ENCODE measurements at places on chromosomes 12 and 14.
A peak's percentile ranks its signal among the peaks of the same experiment; 100 is the strongest.

- no peak for DNase-seq
Measured at GRCh38 chr14:51131516-51131915, 36.6 kb upstream of the TRIM9 start.

DNA sequence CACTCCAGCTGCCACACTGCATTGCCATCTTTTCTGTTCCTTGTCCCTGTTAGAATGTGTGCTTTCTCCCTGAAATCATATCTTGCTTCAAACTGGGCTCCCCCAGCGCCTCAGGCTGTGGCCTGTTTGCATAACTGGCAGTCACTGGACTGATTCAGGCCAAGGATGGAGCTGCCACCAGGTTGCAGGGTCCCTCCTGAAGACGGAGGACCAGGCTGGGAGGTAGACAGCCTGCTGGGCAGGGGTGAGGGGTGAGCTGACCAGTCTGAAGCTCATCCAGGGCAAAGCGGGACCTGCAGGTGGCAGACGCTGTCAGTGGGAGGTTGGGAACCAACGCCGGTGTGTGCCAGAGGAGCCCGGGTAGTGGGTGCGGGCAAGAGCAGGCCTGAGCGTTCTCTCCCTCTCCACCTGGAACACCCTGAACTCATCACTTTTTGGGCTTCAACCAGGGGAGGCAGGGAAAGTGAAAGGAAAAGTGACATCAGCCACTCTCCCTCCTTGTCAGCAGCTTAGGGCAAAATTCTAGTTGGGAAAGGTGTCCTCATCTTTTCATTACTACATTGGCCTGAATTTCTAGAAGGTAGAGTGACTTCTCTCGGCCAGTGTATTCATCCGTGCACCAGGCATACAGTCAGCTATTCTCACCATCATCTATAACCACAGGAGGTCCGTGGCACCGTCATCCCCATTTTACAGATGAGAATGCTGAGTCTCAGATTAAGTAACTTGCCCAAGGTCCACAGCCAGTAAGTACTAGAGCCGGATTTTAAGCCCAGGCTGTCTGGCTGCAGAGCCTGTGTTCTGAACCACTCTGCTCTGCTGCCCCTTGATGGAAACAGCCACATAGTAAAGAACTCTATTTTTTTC, 219.1 kb downstream of the SLC41A2 start:
- no peak for DNase-seq

DNA sequence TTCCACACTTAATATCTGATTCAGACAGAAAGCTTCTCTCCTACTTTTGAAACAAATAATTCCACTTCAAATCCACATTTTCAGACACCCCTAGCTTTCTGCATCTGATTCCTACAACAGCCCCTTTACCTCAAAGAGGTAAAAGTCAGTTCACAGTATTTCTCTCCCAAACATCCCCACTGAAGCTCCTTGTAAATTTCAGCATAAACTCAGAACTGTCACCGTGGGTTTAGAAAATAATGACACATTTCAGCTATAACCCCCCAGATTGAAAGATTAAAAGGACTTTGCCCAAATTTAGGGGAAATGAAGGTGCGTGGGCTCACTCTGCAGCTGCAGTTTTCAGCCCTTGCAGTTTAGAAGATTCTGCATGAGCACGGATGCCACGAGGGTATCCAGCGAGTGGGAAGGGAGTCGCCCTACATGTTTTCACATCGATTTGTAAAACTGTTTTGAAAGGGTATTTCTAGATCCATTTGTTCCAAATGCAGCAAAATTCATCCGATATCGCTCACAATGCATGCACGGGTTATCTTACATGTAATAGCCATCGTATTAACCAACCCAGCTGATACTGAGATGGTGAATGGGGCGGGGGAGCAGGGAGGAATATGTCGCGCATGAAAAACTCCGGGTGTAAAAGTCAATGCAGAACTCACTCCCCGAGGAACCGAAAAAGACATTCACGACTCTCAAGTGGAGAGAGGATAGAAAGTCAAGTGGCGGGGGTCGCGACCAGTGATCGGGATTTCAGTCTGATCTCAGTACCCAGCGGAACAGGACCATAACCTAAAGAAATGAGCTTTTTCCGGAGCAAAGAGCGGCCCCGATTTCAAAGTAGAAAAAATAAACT, 5.0 kb upstream of the CCND2 start:
- no peak for DNase-seq

- DNase-seq = no peak
Measured at GRCh38 chr12:120227233-120228040, 26.5 kb upstream of the RPLP0 start.

DNA sequence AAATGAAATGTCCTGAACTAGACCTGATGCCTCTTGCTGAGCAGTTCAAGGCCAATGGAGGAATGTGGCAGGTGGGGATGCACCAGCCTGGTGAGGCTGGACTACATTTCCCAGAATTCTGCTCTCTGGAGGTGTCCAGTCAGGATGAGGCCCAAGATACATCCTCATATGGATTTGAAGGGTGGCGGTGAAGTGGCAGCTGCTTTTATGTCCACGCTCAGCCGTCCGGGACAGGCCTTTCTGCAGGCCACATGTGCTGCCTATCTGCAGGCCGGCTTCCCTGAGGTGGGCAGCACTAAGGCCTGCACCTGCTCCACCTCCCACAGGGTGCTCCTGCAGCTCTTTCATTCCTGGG, 230.2 kb downstream of the BCL11B start:
- no peak for DNase-seq

DNA sequence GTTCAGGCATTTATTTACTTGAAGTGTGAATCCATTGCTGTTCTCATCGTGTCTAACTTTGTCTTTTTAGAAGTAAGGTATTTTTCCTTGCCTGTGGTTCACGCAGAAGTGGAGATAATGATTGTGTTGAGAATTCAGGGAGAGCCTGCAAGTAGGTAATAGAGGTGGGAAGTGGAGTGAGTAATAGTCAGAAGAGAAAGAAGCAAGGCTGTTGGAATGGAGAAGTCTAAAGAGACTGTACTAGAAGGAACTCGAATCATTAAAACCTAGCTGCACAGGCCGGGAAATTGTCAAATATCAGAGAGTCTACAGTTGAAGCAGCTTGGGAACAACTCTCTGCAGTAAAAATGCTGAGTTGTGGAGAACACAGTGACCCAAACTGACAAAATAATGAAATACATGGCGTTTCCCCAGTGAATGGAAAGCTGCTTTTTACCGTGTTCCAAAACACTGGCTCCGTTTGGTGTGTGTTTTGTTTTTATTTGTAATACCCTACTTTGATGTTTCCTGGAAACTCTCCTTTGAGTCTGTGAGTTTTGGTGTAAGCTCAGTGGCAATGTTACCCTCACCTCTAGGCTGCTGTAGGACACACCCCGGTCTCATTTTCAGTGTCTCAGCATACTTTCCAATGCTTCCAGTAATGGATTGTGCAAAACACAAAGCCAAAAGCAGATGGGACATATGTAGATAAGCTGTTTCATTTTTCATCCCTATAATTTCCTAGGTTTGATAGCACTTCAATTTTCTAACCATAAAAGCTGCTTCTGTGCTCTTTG, 146.6 kb downstream of the CRADD start:
- DNase-seq = no peak

DNA sequence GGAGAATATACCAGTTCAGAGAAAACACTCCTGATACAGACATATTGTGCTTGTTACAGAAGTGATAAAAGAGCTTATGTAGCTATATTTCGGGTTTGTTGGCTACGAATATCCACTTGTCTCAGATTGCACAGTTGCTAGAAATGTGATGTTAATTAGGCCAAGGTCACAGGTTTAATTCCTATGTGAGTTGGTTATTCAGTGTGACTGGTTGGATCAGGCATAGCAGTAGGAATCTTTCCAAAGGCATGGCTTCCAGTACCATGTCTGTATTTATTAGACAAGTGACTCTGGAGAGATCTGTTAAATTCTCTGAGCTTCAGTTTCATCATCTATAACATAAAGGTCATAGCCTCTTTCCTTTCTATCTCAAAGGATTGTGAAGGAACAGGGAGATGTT, 152.7 kb upstream of the KITLG start:
- DNase-seq = no peak

DNA sequence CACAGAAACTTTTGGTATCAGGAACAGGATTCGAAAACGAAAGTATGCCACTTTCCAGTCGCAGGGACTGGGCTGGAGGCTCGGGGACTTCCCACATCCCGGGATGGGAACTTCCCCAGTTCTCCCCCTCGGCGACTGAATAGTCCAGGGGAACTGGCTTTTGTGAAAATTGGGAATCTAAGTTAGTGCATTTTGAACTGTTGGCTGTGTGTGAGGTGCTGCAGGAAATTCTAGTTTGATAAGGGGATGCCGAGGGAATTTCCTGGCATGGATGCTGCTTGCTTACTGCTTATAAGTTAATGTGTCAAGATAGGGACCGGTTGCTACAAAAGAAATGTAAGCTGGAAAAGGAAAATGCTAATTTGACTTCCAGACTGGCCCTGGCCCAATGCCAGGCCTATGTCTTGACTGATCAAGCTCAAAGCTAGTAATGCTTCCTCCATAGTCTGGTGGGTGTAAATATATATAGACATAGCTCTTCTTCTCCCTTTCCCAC, 73.4 kb upstream of the EIF5 start:
- DNase-seq = no peak

DNA sequence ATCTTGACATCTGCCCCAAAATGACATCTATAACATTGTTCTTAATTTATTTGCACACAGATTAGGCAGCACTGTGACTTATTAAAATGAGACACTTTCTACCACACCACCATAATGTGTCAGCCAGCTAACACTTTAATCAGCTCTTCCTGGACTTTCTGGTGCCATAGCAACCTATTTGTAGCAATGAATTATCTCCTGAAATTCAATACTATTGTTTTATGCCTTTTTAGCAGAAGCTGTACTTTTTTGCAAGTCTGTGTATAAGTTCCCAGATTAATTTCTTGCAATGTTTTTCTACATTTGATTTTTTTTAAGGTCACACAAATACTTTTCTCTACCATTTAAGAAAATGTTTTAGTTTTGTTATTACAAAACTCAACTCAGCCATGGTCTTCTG, 72.8 kb upstream of the SAV1 start:
- no peak for DNase-seq

DNA sequence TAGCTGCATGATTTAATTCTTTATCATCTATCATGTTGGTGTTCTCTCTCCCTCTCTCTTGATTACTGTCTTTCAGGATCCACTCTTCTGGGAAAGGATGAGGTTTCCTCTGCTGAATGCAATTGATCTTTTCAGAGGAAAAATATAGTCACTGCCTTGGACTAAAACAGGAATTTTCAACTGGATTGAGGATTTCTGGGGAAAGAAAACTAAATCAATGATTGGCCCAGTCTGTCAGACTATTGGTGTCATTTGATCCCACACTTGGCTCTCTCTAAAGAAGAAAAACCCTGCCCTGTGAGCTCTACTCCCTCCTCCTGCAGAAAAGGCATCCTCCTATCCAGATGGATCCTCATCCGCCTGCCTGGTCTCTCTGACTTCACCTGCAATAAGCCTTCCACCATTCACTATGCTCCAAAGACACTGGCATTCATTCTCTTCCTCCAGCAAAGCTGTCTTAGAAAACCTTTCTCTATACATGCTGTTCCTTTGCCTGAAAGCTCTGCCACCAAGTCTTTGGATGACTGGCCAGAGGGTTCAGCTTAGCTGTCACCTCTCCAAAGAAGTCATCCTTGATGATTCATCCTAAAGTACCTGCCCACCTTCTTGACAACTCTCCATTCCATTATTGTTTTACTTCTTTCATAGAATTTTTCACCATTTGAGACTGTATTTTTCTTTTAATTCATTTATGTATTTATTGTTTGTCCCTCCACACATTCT, 127.7 kb upstream of the CAND1 start:
- no peak for DNase-seq

DNA sequence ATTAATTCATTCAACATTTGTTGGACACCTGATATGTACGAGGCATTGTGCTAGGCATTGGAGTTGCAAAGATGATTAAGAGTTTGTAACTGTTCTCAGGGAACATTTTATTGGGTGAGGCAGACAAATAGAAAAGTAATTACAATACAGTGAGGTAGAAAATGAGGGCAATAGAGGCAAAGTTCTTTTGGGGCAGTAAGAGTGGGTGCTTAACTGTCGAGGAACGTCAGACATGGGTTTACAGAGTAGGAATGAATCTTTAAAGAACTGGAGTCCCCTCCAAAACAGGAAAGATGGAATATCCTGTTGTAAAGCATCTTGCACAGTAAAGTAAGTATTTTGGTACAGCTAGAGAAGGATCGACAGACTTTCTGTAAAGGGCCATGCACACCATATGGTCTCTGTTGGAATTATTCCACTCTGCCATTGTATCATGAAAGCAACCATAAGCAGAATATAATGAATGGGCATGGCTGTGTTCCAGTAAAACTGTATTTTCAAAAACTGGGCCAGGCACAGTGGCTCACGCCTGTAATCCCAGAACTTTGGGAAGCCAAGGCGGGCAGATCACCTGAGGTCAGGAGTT, 9.1 kb downstream of the CREBL2 start:
- DNase-seq = no peak

DNA sequence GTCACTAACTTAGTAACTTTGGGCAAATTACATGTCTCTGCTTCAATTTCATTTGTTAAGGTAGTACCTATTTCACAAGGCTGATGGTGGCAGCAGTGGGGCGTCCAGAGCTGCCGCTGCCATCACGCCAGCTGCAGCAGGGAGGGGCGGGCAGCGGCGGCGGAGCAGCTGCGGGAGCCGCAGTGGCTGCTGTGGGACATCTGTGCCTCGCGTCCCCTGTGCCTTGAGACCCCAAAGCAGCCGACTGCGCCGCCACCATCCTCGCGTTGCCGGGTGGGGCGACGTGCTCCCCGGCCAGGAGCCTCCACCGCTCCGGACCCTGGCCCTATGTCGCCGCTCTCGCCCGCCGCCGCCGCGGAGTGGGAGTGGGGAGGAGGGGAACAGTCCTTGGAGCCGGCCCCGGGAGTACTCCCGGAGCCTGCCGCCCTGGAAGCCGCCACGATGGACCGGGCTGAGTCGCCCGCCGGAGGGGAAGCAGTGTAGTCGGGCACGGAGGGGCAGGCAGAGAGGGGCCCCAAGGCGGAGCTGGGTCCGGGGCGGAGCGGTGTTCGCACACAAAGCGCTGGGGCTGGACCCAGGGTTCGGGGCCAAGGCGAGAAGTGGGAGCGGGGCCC, 51.4 kb downstream of the A2M start:
- DNase-seq = peak; percentile 17

GRCh38 chr12:90972226-90972625, 17.2 kb upstream of the CCER1 start:
- no peak for DNase-seq

DNA sequence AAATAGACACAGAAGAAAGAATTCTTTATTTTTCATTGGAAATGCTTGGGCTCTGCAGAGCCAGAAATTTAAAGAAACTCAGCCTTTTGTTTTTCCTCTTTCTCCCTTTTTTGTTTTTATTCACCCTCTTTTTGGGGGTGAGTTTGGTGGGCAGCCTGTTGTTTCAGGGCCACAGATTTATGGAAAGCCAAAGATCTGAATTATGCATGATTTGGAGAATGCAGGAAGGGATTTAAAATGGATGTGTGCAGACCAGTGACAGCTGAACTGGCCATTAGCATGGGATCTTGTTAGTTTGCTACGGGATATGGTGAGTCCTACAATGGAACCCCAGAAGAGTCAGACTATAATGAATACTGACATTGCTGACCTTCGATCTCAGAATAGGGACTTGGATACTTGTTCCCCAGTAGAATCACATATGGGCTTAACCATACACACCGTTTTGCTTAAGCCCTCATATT, 7.7 kb upstream of the ATXN2 start:
- DNase-seq = no peak
